ENCODE measurements at places on chromosomes 2 and 18.

GRCh38 chr2:102401456-102401855 is 21.5 kb upstream of the IL18RAP start:
- no peak for DNase-seq

DNA sequence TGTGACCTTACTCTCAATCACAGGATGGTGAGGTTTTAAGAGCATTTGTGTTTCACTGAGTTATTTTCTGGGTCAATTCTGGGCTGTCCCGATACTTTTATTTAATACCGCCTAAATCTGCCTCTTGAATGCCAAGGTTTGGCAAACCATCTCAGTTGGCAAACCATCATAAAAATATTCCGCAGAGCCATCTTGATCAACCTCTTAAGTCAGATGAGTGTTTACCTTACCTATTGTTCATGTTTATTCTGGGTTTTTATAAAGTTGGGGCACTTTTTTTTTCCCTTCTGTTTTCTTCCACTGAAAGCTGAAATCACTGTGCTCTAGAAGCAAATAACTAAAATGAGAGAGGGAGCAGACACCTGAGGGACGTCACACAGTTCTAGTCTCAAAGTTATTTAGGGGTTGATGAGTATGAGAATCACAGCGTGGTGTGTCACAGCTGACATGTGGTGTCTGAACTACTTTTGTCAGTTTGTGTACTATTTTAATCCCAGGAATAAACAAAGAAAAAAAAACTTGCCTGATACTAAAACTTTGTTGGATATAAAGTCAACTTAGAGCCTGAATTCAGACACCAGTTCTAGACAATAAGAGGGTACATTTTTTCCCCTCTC is 48.6 kb downstream of the ETAA1 start:
- no peak for DNase-seq

GRCh38 chr2:46798041-46798440 is 117.6 kb downstream of the MCFD2 start:
- no peak for DNase-seq

- no peak for DNase-seq
These were observed 80.8 kb downstream of the EHD3 start for GRCh38 chr2:31314761-31315160.

GRCh38 chr2:119049968-119050704 is 108.1 kb downstream of the MARCO start:
- no peak for DNase-seq

GRCh38 chr2:114192362-114192761 is 250.1 kb upstream of the DPP10 start:
- DNase-seq, result no peak

- no peak for DNase-seq
These were observed 3.7 kb downstream of the FBXO48 start for GRCh38 chr2:68463287-68463877.

GRCh38 chr2:168034616-168035015 is 212.8 kb downstream of the STK39 start:
- no peak for DNase-seq

- DNase-seq, result no peak
These were observed 32.0 kb upstream of the MAP2 start for GRCh38 chr2:209391776-209392401.

DNA sequence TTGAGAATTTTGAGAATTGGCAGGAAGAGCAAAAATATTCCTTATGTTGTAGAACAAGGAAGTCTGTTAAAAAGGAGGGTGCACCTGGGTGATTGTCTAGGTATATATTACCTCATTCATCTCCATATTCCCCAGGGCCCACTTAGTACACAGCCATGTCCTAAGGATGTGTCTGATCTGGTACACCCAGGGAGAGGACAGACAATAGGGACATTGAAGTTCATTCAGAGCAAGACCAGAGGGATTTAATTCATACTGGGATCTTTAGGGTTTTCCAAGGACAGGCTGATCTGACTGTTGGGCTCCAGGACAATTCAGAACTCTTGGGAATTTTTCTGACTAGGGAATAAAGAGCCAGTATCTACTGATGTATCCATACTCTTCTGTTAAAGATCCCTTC is 112.1 kb downstream of the PHLPP1 start:
- DNase-seq, result no peak

DNA sequence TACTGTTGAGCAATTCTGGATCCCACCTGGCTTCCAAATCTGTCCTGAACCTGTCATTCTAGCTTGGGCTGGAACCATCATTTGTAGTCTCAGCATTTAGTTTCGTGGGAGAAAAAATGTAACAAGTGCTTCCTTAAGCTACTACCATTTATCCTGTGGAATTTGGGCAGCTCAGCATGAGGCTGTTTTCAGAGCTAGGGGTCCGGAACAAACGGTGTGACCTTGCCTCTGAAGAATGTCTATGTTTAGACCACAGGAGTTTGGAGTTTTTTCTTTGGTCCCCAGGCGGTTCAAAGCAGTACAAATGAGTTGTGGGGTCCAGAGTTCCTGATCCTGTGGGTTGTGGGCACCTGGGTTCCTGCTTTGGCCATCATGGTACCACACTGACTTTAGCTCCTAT is 59.1 kb upstream of the TMEM178A start:
- DNase-seq, result no peak

- DNase-seq, result no peak
These were observed 37.3 kb downstream of the GREB1 start for GRCh38 chr2:11571170-11571569.

GRCh38 chr2:31075941-31076590 is 62.2 kb downstream of the GALNT14 start:
- DNase-seq, result no peak

DNA sequence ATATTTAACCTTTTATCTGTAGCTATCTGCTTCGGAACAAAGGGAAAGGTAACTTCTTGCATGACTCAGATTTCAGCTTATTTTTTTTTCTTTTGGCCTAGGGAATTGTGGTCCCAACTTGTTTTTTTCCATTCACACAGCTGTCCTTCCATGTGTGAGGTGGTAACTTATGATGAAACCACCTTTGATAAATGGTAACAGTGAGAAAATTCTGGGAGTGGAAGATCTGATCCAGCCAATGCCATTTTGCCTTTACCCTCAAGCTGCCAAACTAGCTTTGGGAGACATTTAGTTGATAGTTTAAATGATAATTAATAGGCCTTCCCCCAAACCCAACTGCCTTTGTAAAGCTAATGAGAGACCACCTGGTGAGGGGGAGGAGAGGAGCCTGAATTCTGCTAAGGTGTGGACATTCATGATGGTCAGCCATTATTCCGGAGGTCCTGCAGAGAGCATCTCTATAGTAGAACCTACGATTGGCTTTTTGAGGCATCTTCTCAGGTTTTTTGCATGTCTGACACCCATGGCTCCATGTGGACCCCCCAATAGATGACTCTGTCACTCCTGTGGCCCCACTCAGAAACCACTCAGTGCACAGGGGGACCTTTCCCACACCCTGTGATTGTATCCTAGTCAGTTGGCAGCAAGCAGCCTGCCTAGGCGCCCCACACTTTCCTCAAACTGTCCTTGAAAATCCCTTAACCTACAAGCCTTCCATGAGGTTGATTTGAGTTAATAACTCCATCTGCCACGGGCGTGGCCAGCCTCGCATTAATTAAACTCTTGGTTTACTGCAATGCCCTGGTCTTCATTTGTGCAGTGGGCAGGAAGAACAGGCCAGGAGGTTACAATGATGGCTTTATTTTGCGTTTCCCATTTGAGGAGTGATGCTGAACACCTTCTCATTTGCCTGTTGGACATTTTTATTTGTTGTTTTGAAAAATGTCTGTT is 263.5 kb upstream of the PXDN start:
- peak; percentile 82 for DNase-seq

DNA sequence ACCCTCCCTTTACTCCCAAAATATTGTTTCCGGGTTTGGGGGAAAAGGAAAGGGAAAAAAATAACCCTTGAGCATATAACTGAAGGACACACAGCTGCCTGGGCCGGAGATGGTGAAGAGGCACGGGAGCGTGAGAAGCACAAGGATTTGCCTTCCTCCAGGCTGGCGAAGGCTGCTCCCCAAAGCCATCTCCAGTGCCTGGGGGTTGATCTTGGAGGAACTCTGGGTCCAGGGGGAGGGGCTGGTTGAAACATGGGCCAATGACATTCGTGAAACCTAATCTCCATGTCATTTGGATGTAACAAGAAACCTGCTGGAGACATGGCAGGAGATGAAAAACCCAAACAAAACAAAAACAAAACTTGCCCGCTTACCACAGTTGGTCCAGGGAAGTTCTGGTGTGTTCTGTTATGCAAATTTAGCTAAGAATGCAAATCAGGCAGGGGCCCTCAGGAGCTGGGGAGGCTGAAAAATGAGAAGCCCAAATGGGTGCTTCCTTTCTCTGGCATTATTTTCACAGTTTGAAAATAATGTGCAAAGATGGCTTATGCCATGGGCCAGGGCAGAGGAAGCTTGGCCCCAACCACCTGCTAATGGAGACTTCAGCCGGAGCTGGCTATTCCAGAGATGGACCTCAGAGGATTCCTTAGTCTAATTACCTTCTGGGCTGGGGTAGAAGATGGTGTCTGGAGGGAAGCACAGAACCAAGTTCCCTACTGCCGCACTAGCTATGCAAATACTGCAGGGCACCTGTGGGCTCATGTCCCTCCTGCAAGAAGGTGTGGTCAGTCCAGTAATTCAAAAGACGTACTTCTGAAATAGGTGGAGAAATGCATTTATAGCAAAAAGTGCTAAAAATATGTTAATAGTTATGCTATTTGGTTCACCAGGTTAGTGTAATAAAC is 180.9 kb downstream of the BCL2 start:
- DNase-seq, result peak; percentile 71

DNA sequence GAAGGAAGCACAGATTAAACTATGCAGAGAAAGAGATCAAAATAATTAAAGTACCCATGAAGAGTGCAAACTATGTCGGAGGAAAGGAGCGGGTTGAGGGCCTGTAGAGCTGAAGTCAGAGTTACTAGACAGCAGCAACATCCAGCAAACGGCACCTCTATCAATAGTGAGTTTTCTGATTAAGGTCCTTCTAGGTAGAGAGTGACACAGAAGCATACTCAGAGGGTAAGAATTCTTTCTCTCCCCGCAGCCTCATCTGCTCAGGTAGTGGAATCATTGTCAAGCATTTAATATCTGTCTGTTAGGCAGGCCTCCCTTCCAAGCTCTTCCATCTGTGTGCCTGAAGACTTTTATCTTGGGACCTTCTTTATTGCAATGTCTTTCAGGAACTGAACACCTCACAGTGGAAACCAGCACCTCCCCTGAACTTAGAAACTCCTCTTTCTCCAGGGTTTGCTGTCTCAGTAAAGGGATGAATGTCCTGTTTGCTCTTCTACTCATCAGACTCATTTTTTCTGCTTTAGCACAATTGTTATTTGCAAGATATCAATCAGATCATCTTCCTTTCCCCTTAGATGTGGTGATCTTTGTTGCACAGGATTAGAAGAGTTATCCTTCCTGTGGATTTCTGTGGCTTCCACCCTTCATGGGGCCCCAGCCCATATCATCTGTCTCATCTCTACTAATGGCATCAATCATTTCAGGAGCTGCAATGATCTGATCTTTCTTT is 28.8 kb downstream of the SP140 start:
- DNase-seq, result no peak

DNA sequence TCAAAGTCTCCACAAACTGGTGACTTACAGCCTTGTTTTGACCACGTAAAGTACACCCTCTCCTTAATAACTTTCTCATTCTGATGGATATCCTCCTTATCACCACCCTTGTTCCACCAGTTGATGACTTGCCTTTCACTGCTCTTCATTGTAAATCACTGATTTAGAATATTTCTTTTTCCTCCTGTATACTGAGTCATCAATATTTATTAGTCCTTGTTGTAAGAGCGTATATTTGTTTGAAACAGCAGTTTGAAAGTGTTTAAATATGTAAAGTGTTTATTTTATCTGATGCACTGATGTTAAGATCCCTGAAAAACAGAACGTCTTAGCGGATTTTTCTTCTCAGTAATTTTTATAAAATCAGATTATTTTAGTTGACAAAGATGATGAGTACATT is 34.2 kb upstream of the DYSF start:
- DNase-seq, result no peak

- DNase-seq, result no peak
These were observed 122.9 kb downstream of the GLI2 start for GRCh38 chr2:120858361-120859106.

DNA sequence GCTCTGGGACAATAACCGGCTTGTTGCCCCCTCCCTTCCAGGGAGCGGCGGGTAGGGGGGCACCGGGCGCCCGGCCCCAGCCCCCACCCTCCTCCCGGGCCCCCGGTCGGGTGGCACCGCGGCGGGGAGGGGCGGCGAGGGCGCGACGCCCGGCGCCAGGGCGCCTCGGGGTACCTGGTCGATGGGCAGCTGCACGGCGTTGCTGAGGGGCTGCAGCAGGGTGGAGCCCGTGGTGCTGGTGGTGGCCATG is 193 bp downstream of the MBOAT2 start:
- no peak for DNase-seq

- DNase-seq, result no peak
These were observed 1.3 kb downstream of the TAF1B start for GRCh38 chr2:9844576-9844975.

GRCh38 chr2:189514104-189514503 is 66.5 kb downstream of the SLC40A1 start:
- DNase-seq, result no peak

DNA sequence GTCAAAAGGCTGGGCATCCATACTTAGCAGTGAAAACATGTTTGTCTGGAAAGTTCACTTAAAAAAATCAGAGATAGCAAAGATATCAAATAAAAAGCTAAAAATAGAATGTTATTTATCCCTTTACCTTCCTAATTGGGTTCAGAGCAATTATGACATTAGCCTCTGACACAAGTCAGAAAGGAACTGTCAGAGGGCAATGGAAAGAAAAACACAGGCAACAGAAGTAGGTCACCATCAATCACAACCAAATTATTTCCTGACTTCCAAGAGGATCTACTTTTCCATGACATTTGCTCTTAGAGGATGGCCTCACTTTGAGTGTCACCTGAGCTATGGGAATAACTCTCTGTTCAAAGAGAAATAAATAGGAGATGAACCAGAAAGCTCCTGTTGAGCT is 27.5 kb downstream of the MYOM1 start:
- DNase-seq, result no peak

- peak; percentile 4 for DNase-seq
These were observed 1396.3 kb upstream of the CELF4 start for GRCh38 chr18:38961880-38962279.

GRCh38 chr18:25067275-25068025 is 284.5 kb downstream of the ZNF521 start:
- DNase-seq, result no peak

GRCh38 chr18:2534906-2535305 is 36.4 kb downstream of the METTL4 start:
- no peak for DNase-seq

- peak; percentile 92 for DNase-seq
These were observed at the start of gene GMCL1 for GRCh38 chr2:69829256-69830044. GMCL1 (plus strand) TSS chr2:69829660; CDS start chr2:69829893, 233 bp downstream.

DNA sequence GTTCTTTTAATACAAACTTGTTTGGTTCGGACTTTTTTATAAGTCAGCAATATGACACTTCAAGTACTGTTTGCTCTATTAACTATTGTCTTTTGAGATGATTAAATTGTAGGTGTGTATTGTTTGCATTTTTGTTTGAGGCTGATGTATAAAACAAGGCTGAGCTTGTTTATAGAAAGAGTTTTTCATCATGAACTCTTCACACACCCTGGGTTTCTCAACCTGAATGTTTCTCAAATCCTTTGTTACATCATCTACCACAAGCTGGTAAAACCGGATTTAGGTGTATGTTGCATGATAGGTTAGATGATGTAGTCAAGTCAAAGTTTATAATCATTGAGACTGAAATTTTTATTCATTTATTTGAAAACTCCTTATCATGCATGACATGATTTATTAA is 335.2 kb upstream of the LRATD1 start:
- DNase-seq, result no peak
